ENCODE measurements at places on chromosomes 7 and 10.

DNA sequence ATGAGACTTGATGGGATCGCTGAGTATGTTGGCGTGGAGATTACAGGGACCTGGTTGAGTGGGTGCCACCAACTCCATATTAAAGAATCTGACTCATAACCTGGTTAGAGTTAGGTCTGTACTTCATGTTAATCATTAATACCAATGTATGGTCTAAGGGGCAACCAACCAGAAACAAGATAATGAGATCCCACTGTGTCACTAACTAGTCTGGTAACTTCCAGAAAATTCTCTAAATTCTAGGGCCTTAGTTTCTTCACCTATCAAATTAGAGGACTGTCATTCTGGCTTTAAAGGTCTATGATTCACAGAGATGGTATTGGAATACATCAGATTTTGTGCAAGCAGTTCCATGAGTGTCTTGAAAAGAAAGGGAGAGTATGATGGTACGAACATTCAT, 102.2 kb downstream of the SNX10 start:
- no peak for DNase-seq

DNA sequence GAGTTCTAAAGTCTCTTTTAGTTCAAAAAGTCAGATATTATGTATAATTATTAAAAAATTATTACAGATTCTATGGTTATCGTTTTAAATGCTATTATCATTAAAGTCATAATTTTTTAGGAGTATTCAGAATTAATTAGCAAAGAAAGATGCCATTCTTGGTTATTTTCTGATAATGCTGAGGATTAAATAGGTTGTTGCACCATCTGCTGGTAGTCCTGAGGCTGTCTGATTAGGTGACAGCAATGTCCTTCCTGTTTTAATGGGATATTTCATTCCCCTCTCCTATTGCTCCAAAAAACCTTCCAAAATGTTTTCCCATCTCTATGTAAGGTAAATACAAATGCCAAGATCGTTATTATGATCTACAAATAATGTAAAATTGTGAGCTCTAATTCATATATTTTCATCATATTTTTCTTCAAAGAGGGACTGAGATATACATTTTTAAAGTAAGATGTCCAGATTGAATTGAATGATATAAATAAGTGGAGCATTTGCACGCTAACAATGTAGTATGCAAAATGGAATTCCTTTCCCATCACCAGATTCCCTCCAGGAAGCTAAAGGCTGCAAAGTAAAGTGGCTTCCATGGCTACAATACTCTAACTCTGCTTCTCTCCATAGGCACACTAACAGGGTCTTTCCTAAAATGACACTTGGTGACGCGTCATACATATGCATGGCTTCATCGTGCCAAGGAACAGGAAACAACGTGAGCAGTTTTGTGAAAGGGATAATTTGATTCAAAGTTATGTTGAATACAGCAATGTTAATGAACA, 58.8 kb upstream of the AKR1E2 start:
- no peak for DNase-seq

DNA sequence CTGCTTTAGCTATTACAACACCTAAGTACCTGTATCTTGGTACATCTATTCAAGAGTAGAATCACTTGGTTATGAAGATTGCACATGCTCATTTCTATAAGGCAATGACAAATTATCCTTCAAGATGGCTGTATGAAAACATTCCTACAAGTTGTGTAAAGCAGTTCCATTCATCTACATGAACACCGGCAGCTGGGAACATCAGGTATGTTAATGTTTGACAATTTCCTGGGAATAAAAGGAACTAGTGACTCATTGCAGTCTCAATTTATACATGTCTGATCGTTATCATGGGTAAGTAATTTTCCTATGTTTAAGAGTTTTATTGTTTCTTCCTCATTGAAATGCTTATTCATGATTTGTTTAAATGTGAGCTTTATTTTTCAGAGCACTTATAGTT, 203.2 kb upstream of the SEMA3E start:
- no peak for DNase-seq

DNA sequence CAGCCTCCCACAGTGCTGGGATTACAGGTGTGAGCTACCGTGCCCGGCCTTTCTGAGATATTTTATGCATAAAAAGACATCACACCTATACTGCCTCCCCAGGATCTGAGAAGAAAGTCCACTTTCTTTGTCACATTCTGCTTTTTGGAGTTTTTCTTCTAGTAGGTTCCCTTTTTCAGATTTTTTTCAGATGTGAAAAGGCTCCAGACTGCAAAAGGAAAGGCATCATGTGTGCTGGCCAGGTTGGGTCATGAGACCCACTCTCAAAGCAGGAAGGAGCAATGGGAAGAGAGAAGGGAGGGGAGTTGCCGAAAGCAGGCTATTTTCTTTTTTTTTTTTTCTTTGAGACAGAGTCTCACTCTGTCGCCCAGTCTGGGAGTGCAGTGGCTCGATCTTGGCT, 10.8 kb downstream of the BLVRA start:
- no peak for DNase-seq

DNA sequence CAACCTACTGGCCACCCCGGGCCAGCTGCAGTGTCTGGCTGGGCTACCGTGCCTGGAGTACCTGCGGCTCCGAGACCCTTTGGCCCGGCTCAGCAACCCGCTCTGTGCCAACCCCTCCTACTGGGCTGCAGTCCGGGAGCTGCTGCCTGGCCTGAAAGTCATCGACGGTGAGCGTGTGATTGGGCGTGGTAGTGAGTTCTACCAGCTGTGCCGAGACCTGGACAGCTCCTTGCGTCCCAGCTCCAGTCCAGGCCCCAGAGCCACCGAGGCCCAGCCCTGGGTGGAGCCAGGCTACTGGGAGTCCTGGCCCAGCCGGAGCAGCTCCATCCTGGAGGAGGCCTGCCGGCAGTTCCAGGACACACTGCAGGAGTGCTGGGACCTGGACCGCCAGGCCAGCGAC, 4.2 kb downstream of the RARRES2 start:
- no peak for DNase-seq

DNA sequence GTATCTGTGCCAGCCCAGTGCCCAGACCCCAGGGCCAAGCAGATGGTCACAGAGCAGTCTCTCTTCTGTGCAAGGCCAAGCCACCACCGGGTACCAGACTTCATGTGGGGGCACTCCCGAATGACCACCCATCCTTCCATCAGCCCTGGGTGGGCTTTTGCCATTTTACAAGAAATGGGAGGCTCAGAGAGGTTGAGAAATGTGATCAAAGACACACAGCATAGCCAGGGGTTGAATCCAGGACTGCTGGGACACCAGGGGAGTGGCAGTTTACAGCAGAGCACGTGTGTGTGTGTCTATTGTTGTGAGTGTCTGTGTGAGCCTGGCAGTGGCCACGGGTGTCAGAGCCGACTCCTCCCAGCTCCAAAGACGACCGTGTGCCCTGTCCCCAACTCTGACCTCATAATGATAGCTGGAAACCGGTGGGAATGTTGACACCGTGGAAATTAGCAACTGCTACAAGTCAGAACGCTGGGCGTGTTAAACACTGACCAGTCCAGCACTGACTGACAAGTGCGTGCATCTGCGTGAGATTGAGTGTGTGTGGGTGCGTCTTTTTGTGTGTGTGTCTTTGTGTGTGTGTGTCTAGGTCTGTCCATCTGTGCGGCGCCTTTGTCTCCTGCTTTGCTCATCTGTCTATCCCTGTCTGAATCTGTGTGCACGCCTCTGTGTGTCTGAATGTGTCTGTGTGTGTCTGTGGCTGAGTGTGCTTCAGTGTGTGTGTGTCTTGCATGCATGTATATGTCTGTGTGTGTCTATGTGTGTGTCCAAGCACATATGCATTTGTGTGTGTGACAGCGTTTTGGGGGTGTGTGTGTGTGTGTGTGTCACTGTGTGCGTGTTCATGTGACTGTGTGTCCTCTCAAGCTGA, 17.2 kb upstream of the SLC29A4 start:
- DNase-seq = no peak

- DNase-seq = no peak
These were observed 4.5 kb upstream of the CCDC6 start for GRCh38 chr10:59910867-59911266.

DNA sequence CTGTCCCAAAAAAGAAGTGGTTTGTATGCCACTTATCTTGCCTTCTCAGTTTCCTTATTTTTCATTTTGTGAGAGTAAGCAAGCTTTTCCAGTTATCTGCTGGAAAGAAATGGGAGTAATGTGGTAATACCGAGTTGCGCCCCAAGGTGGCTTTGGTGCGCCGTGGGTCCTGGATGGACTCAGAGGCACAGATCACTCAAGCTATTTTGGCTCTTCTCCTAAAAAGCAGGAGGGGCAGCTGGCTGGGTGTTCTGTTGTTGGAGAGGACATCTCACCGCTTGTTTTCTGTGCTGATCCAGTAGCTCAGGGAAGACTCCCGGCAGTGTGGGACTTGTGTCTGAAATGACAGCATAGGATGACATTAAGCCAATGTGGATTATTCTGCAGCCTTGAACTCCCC, 16.4 kb downstream of the PRKRIP1 start:
- DNase-seq = peak; percentile 87

DNA sequence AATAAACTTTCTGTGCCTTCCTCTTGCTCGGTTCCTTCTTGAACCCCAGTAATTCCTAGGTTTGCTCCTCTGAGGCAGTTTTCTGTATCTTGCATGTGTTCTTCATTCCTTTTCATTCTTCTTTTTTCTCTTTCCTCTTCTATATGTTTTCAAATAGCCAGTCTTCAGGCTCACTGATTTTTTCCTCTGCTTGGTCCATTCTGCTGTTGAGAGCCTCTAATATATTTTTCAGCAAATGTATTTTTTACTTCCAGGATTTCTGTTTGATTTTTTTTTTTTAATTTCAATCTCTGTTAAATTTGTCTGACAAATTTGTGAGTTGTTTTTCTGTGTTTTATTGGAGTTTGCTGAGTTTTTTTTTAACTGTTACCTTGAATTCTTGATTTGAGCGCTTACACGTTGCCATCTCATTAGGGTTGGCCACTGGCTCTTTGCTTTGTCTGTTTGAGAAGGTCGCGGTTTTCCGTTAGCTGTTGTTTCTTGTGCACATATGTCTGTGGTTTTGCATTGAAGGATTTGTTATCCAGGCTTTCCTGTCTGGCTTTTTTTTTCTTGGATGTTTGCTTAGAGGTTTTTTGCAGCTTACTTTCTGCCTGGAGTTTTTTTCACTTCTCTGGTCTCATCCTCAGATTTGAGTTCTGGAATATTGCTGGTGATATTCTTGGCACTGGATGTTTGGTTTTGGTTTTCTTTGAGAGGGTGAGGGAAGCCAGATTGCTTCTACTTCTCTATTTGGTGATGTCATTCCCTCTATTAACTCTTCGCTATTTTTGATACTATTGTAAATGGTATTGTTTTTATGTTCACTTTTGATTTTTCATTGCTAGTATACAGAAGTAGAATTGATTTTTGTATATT, 12.7 kb downstream of the SPRN start:
- DNase-seq = no peak

DNA sequence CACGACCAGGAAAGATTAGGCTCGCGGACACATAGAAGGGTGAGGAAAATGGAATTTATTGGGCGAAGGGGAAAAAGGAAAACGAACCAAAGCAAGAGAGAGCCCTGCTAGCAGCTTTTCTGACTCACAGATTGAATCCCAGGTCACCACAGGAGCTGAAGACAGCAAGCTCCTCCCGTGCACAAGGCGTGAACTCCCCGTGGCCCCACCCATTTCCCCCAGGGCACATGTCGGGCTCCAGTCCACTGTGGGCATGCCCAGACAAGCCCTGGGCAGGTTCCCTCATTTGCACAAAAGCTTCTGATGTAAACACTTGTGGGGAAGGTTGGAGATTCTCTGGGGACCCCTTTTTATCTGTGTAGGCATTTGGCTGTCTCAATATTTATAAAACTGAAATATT, 582.4 kb downstream of the SUGCT start:
- DNase-seq = peak; percentile 76

GRCh38 chr10:50322077-50322476, 70.8 kb upstream of the ASAH2 start:
- DNase-seq = no peak

DNA sequence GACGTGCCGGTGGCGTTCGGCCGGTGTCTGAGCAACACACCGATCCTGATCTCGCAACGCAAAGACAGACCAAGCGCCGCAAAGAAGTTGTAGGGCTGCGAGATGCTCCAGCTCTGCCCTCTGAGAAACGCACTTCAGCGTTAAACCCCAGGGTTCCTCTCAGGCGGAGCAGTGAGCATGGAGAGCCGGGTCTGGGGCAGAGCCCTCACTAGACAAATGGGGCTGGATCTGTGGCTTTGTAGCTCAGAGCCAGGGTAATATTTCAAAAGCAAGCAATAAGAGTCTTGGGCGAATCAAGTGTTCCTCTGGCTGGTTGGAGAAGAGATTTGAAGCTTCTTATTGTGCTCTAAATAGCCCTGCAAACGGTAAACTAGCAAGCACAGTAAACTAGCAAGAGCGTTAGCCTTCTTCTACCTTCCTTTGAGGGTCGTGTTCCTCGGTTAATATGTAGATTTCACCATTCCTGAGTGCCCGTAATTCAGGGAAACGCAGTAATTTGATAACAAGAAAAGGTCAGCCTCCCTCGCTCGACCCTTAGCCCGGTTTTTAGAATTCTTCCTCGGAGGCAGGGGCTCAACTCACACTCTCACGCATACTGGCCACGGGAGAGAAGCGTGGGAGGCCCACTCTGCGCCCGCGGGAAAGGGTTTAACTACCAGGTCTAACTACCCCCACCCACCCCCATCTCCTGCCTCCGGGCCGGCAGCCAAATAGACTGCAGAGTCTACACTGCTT, 6.7 kb downstream of the SKAP2 start:
- DNase-seq = peak; percentile 59

- DNase-seq = no peak
These were observed 16.7 kb downstream of the MMRN2 start for GRCh38 chr10:86940677-86941076.

GRCh38 chr10:102202386-102202785, 23.7 kb upstream of the ELOVL3 start:
- DNase-seq = no peak

- peak; percentile 91 for DNase-seq
These were observed 636 bp downstream of the PDCD4 start for GRCh38 chr10:110872145-110872983.

GRCh38 chr7:102292813-102293798, 6.4 kb downstream of the SH2B2 start:
- DNase-seq = no peak

DNA sequence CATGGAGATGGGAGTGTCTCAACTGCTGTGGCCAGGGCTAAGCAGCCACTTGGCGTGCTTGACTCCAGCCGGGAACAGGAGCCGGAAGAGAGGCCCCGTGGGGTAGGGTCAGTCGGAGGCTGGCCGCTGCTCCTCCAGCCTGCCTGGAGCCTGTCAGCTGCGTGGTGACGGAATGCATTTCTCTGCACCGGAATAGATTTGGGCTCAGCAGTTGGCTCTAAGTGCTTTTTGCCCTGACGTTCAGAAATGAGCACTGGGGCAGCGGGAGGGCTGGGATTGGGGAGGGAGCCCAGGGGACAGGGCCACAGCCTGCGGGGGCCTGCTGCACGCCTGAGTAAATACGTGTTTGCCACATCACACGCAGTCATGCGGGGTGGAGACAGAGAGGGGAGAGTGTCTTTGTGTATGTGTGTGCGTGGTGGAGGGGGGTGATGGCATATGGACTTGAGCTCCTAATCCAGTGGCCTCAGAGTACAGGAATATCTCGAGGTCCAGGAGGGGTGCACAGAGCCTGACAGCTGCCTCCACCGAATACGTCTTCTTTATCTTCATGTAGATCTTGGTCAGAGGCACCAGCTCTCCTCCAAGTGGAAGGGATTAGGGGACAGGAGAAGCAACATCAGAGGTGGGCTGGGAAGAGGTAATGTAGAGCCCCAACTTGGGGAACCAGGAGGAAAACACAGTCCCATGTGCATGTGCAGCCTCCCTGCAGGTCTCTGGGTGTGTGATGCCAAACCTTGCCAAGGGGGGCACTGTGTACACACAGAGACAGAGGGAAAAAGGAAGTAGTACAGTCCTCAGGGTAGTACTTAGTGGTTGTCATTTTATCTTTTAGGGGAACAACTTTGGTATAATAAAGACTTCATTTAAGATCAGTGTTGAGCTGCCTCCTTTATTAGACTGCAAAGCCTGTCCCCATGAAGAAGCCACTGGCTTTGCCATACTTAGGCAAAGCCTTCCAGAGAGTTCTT, 151.4 kb downstream of the CDH23 start:
- DNase-seq = peak; percentile 79
